ENCODE measurements at places on chromosomes 1 and 21. TPM values are rescaled to one million over a fixed set of nuclear protein-coding genes. Genes with fewer than 3 reads are reported as not detected.
A peak's percentile ranks its signal among the peaks of the same experiment; 100 is the strongest.

DNA sequence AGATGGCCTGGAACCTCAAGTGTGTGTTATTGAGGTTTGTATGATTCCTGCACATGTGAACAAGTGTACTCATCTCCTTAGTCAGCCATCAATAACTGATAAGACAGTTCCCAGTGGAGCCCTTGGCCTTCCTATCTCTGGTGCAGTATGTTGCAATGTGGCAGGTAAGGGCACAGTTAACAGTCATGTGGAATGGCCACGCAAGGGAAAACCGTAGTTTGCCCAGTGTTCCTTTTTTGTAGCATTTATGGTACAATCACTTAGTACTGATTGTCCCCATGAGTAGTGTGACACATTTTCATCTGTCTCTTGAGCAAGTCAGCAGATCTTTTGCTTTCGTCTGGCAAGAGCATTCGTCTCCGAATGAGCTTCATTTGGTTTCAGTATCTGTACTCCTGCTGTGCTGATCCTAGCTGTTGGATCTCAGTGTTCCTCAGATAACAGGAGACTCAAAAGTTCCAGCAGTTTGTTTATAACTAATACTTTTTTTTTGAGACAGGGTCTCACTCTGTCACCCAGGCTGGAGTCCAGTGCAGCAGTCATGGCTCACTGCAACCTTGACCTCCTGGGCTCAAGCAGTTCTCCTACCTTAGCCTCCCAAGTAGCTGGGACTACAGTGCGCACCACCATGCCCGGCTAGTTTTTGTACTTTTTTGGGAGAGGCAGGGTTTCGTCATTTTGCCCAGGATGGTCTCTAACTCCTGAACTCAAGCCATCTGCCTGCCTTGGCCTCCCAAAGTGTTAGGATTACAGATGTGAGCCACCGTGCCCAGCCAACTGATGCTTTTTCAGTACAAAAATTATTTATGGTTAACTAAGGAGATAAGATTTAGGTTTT is 8.2 kb downstream of the CTPS1 start:
- no peaks in the 10 kb centered on the region for H3K27me3 ChIP-seq
- H3K4me1 ChIP-seq, result peaks cover 11% of the 10 kb centered on the region
- no peak overlapping the region for H3K27ac ChIP-seq
- H3K36me3 ChIP-seq, result peaks cover 11% of the 10 kb centered on the region
- no peak for DNase-seq
- no peak overlapping the region for H3K4me3 ChIP-seq

- H3K27me3 ChIP-seq, result no peaks in the 10 kb centered on the region
- peak overlapping the region; percentile 93 for H3K27ac ChIP-seq
- H3K4me1 ChIP-seq, result peaks cover 16% of the 10 kb centered on the region
- no peaks in the 10 kb centered on the region for H3K36me3 ChIP-seq
Measured at GRCh38 chr1:19800076-19800804, 524 bp upstream of the TMCO4 start.

DNA sequence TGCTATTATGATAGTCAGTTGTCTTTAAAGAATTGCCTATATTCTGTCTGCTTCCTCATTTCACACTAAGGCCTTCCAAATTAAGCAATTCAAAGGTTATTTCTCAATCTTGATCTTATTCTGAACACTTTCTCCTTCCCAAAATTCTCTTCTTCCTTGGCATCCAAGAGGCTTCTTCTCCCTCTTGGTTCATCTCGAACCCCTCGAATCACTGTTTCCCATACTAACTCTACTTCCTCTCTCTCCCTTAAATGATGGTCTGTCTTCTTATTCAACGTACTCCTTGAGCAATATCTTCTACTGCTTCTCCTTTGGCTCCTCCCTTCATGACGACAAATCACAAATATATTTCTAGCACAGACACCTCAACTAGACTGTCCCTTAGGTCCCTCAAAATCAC is 4.5 kb downstream of the COPA start:
- H3K27ac ChIP-seq, result no peak overlapping the region
- H3K4me3 ChIP-seq, result no peak overlapping the region
- H3K36me3 ChIP-seq, result peaks cover 53% of the 10 kb centered on the region
- H3K27me3 ChIP-seq, result no peaks in the 10 kb centered on the region
- peaks cover 13% of the 10 kb centered on the region for H3K4me1 ChIP-seq

DNA sequence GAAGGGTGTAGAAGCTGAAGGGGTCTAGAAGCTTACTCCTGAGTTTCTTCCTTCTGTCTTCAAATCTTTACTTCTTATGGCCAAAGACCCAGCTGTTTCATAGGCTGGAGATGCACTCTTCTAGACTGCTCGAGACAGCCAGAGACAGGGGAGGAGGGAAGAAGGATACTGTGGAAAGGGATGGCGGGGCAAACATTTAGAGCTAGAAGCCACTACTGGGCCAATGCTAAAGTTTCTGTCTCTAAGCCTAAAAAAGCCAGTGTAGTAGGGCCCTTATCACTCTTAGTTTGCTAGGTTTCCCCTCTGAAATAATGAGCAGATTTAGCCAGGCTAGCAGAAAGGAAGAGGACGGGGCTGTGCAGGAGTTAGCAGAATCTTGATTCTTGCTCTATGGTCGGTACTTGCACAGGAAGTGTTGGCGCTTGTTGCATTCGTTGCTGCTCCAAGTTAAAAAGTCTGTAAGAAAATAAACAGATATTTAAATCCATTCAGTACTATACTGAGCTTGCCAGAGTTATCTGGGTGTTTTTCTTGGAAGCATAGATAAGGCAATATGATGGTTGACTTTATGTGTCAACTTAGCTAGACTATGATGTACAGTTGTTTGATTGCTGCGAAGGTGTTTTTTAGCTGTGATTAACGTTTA is 16.9 kb downstream of the REG4 start:
- no peaks in the 10 kb centered on the region for H3K27me3 ChIP-seq
- no peaks in the 10 kb centered on the region for H3K36me3 ChIP-seq
- peak overlapping the region; percentile 1 for H3K27ac ChIP-seq
- no peak for DNase-seq
- H3K4me1 ChIP-seq, result peaks cover 31% of the 10 kb centered on the region

DNA sequence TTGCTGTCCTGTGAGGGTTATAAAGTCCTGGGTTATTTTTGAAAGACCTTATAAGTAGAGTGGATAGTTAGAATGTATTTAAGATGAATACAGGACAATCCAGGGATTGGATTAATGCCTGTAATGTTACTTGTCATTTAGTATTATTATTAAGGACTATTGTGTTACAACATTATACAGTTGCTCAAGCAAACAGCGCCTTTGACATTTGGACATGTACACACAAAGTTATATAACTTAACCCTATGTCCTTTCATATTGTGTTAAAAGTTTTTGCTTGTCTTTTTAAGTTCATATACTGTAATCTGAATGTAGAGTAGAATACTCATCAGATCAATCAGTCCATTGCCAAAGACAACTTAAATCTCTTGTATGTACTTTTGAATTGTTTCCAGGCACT is 2.0 kb downstream of the PRKAA2 start:
- peaks cover 18% of the 10 kb centered on the region for H3K27me3 ChIP-seq
- no peak for DNase-seq
- no peak overlapping the region for H3K4me3 ChIP-seq
- no peak overlapping the region for H3K27ac ChIP-seq

FLG2 gene
- total RNA-seq, result not detected

GRCh38 chr1:100699744-100700143 is 19.8 kb upstream of the VCAM1 start:
- no peaks in the 10 kb centered on the region for H3K27me3 ChIP-seq
- H3K27ac ChIP-seq, result no peak overlapping the region
- no peaks in the 10 kb centered on the region for H3K4me1 ChIP-seq
- DNase-seq, result no peak

GRCh38 chr1:87989346-87989745 is 660.7 kb downstream of the LMO4 start:
- H3K4me3 ChIP-seq, result no peak overlapping the region
- H3K4me1 ChIP-seq, result no peaks in the 10 kb centered on the region
- H3K27me3 ChIP-seq, result no peaks in the 10 kb centered on the region
- no peak overlapping the region for H3K27ac ChIP-seq

IARS2 gene
- total RNA-seq, result 65.8 TPM
